ENCODE measurements at places on chromosomes 13 and 19.

DNA sequence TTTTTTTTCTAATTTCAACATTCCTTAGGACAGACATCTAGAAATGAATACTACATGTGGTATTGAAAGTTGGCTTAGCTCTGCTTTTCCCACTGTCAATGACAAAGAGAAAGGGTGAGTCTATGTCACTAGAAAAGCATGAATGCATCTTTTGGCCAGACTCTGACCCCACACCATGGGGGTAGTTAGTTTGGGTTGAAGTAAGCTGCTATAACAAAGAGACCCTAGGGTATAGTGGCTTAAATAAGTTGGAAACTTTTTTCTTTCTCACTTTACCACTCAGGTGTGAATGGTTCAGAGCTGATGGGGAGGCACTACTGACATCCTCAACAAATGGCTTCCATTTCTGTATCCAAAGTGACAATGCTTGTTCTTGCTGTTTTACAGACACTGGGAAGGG, 161.5 kb downstream of the DLEU7 start:
- no peak for DNase-seq

DNA sequence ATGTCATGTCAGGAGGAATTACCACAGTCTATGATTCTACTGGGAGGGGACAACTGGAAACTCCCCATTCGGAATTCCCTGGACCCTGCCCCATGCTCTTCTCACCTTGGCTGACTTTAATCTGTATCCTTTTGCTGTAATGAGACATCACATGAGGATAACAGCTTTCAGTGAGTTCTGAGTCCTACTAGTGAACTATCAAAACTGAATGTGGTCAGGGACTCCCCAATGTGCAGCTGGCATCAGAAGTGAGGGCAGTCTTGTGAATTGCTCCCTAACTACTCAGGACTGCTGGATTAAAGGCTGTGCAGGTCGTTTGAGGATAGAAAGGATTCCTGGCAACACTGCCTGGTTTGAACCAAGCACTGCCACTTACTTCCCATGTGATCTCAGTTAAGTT, 15.2 kb downstream of the SIGLEC7 start:
- no peak for DNase-seq

GRCh38 chr19:9808855-9809824, 9.7 kb downstream of the FBXL12 start:
- no peak for DNase-seq

- DNase-seq = no peak
Observed at GRCh38 chr13:27631156-27631555, 9.5 kb downstream of the POLR1D start.

GRCh38 chr13:98525456-98526181, 51.3 kb downstream of the STK24 start:
- no peak for DNase-seq

DNA sequence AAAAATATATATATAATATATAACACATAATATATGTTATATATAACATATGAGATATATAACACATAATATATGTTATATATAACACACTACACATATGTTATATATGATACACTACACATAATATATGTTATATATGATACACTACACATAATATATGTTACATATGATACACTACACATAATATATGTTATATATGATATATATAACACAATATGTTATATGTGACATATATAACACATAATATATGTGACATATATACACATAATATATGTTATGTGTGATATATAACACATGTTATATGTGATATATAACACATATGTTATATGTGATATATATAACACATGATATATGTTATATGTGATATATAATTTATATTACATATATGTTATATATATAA, 129.7 kb downstream of the CACNA1A start:
- no peak for DNase-seq

- no peak for DNase-seq
Observed at GRCh38 chr13:54536112-54536511, 1507.5 kb downstream of the OLFM4 start.

DNA sequence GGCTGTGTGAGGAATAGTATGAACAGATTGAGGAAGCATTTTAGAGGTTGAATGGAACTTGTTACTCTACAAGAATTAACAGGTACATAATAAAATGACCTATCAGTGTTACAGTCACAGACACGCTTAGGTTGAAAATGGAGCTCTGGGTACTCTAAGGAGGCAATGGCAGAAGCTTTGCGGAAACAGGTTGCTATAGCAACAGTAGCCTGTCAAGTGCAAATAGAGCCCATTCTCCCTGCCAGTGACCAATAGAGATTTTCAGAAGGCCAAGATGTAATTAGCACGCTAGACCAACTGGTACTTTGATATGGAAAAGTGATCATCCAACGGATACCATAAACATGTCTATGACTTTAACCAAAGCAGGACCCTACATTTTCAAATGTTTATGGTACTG, 148.5 kb upstream of the FREM2 start:
- DNase-seq = no peak

DNA sequence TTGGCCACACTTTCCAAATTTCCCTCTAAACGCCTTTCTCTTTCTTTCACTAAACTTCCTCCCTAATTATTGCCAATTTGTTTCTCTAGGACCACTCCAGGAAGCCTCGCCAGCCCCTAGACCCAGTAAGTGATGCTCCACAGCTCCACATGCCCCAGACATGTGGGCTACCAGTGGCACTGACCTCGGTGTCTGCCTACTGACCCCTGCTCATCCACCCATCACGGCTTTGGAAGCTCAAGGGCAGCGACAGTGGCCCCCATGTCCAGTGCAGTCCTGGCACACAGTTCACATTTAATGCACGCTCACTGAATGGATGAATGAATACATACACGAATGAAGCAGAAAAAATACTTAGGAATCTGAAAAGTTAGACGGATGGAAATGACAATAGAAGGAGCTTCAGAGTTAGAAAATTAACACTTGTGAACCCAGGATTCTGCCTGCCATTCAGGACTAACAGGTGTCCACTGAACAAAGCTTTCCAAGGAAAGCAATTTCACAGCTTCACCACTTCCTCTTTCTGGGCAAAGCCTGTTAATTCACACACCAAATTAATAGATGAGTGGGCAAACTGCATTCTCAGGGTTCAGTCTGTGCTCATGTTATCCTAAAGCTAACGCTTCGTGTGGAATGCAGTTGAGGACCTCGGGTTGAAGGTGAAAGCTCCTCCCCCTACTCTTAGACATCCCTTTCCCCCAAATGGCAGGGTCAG, 50.9 kb downstream of the CCDC70 start:
- no peak for DNase-seq

- DNase-seq = no peak
Observed at GRCh38 chr19:1163934-1164683, 10.0 kb downstream of the SBNO2 start.

DNA sequence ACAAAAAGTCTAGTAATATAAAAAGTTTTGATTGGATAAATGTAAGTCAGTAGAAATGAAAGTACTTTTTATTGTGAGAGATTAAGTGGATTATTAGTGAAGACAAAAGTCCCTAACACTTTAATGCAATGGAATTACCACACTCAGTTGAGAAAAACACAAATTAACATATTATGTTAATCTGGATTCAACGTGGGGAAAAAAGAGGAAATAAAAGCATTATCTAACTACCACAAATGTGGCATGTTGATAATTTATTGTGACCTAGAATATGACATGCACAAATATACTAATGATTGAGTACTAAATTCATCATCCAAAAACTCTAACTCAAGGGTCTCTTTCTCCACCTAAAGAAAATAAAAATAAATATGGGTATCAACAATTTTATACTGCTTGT, 41.5 kb downstream of the FOXO1 start:
- no peak for DNase-seq

DNA sequence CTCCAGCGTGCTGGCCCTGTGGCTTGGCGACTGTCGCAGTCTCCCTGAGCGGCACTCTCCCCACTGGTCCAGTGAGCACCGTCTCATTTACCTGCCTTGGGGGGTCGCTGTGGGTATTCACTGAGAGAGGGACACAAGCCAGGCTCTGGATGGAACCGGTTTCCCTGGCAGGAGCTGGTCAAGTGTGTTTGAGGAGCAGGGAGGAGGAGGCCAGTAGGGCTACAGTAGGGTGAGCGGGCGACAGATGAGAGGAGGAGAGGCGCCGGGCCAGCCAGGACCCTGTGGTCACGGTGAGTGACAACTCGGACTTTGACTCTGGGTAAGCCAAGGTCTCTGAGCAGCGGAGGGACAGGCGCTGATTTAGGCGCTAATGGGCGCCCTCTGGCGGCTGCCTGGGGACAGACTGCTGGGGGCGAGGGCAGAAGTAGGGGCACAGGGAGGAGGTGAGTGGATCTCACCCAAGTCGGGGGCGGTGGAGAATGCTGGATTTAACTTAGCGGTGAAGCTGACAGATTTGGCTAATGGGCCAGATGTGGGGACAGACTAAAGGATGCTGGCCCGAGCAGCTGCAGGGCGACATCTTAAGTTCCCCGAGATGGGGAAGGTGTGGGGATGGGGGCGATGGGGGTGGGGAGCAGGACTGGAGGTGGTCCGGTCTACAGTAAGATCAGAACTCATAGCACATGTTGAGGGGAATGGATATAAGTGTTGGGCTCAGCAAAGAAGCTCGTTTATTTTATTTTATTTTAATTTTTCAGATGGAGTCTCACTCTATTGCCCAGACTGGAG, 4.7 kb upstream of the PRMT1 start:
- peak; percentile 67 for DNase-seq

GRCh38 chr19:7986321-7987113, 18.9 kb downstream of the ELAVL1 start:
- peak; percentile 76 for DNase-seq
